Stimulated activated CD8-positive, alpha-beta memory T cell treated with anti-CD3 and anti-CD28 coated beads, Interleukin-4, amount 100 ng/mL, for 4 hours (primary cell): ENCODE measurements at places on chromosomes 5 and 9.

DNA sequence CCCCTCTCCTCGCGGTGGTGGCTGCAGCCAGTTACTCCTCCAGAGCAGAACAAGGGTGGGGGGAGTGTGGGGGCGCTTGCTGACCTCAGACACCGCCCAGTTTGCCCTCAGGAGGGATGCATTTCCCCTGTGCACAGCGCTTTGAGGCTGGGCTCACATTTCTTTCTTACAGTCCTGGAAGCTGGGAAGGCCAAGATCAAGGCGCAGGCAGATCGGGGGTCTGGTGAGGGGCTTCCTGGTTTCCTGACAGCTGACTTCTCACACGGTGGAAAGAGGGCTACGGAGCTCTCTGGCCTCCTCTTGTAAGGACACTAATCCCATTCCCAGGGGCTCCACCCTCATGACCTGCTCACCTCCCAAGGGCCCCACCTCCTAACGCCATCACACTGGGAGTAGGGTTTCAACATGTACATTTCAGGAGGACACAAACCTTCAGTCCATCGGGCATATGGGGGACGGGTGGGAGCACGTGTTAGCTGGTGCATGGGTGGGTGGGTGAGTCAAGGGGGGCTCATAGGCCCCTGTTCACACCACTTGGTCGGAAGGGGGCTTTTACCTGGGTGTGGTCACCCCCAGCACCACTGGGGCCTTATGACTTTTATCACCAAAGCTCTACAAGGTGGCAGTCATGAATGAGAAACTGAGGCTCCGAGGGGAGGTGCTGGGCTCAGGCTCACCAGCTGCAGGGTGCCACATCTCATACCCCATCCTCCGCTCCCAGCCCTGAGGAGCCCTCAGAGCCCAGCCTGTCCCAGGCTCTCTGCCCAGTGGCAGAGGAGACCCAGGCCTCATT is 7.7 kb upstream of the SCGB3A1 start:
- DNase-seq = no peak

GRCh38 chr9:136686794-136687711 is at the start of gene AGPAT2:
TSS of gene AGPAT2 (minus strand) at chr9:136687457. CDS start at chr9:136687357, 100 bp downstream.
- peak; percentile 23 for DNase-seq

DNA sequence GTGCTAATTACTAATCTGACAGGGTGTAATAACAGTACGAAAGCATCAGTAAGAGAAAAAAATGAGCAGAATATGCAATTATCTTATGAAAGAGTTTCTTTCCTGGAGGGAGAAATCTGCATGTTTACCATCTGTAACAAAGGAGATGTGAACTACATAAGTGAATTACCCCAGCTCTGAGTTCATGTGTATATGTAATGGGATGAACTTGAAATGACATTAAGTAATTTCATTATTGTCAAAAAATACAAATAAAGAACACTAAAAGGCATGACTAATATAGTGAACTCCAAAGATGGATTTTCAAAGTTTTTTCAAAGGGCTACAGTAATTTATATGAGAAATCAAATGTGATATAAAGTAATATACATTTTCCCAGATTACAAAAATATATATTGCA is 944.0 kb downstream of the MAT2B start:
- no peak for DNase-seq

- no peak for DNase-seq
Measured at GRCh38 chr5:50759526-50760270, 93.3 kb downstream of the PARP8 start.

DNA sequence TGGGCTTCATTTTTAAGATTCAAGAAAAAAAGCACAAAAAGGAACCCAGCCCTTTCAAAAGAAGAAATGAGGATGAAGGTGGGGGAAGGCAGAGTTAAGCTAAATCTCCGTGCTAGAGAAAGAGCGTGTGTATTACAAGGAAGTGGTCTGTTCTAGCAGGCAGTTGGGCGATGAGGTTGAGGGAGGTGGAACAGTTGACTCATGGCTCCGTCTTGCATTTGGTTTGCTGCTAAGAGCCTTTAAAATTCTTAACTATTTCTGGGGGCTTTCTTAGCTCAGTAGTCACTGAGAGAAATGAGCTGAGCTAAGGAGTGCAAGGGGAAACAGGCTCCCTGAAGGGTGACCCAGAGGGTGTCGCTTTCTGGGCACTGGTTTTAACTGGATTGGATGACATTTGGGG is 117.4 kb downstream of the GCNT1 start:
- peak; percentile 33 for DNase-seq

DNA sequence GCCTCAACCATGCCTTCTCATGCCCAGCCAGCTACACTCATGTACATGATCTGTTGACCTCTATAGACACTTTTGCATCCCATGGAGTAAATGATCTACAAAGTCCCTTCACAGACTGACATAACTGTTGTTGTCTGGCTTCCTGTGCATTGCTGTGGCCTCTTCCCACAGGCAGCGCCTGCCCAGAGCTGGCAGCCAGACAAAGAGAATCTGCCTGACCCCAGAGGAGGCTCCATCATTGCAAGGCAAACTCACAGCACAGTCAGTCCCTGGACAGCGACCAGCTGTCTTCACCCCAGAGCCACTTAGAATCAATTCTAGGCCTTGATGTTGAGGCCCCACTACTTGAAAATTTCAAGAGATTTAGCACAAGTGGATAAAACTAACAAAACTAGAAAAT is 65.5 kb downstream of the INSYN2B start:
- no peak for DNase-seq

DNA sequence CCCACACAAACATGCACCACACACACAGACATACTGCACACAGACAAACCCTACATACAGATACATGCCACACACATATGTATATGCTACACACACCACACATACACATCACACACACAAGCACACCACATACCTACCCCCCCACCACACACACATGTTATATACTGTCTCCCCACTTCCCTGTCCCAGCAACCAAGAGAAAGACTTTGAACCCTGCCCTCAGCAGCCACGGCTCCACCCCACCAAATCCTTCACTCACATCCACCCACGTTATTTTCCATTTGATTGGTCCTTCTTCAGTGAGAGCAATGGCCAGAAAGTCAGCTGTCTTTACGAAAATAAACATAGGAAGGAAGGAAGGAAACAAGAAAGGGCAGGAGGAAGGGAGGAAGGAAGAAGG is 479.8 kb downstream of the DIRAS2 start:
- no peak for DNase-seq
